HS-27A (cell line): ENCODE measurements at places on chromosomes 1 and 21.

- no peak for DNase-seq
Observed at GRCh38 chr1:85888921-85889320, 180.7 kb upstream of the ZNHIT6 start.

DNA sequence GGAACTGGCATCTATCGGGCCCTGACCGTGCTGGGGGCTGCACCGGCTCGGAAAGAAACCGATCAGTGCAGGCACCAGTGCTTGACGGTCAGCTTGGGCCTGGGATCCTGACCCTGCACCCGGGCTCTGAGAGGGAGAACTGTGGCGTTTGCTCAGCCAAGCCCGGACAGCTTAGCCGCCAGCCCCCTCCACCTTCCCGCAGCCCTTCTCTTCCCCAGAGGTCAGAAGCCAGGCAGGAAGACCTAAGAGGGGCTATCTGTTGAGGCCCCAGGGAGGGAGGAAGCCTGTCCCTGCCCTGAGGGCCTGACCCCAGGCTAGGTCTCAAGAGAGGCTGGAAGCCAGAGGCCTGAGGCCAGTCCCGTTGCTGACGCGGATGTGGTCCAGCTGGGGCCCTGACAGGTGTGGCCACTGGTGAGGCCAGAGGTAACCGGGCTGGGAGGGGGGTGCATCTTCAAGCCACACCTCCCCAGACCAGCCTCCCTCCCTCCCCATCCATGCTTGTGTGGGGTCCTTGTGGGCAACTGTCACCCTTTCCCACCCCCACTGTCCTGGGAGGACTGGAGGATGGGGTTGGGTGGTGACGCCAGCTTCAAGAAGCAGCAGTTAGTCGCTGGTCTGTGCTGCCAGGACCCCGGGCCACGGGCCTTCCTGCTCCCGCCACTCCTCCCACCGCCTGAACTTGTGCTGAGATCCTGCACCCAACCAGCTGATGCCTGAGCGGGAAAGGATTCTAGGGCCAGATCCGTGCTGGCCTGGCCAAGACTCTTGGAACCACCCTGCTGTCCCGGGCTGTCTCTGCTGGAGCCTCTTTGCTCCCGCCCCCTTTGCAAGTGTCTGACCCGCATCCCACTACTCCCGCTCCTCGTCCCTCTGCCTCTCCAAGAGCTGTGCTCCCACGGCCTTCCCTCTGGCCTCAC lies 2.6 kb upstream of the DVL1 start:
- no peak for DNase-seq

DNA sequence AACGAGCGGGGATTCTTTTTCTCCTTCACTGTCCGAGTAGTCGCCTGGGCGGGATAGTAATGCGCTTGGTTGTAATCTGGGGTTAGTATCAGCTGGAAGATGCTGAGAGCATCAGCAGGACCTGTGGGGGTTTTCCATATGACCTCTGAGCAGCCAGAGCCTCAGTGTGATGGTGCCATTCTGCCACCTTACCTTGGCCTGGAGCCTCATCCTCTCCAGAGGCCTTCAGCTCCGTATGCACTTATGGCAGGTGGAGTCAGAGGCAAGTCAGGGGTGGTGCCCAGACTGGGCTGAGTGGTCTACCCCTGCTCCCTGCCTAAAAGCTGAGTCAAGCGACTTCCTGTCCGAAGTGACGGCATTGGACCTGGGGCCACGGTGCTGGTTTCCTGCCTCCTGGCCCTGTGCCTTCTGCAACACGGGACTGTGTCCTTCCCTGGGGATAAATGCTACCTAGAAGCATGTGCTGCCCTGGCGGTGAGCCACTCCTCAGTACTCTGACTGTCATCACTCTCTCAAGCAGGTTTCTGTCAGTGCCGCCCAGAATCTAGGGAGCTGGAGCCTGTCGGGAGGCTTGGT lies 24.7 kb downstream of the TENT5C start:
- DNase-seq: no peak

DNA sequence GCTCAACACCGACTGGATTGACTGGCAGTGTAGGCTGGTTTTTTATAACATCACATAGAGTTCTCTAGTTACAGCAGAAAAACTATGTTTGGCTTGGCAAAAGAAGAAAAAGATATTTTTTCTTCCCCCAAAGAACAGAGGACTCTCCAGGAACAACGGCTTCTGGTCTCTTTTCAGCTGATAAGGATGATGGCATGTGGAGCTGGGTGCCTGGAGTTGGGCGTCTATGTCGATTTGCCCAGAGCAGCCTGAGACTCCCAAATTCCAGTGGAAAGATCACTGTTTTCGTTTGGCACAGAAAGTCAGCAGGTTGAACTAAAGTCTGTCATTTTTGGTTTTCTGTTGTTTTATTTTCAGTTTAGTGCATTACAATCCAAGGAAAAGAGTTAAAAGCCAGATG lies 91.1 kb downstream of the SMYD2 start:
- no peak for DNase-seq

GRCh38 chr1:167486090-167486824 lies 32.1 kb downstream of the CD247 start:
- DNase-seq: no peak

DNA sequence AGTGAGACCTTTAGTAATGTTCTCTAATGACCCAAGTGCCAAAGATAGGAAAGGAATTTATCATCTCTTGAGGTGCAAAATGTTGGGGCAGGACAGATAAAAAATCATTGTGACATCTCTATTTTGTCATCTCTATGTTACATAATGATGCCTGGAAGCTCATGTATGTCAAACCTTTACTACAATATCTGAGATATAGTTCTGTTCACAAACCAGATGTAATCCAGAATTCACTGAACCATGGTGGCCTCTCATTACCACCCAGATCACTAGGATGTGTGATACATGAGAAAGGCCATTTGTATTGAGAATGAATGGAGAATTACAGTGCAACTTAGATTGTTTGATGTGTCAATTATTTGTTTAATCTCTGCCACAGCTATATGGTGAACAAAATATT lies 22.0 kb upstream of the KCTD3 start:
- DNase-seq: no peak

DNA sequence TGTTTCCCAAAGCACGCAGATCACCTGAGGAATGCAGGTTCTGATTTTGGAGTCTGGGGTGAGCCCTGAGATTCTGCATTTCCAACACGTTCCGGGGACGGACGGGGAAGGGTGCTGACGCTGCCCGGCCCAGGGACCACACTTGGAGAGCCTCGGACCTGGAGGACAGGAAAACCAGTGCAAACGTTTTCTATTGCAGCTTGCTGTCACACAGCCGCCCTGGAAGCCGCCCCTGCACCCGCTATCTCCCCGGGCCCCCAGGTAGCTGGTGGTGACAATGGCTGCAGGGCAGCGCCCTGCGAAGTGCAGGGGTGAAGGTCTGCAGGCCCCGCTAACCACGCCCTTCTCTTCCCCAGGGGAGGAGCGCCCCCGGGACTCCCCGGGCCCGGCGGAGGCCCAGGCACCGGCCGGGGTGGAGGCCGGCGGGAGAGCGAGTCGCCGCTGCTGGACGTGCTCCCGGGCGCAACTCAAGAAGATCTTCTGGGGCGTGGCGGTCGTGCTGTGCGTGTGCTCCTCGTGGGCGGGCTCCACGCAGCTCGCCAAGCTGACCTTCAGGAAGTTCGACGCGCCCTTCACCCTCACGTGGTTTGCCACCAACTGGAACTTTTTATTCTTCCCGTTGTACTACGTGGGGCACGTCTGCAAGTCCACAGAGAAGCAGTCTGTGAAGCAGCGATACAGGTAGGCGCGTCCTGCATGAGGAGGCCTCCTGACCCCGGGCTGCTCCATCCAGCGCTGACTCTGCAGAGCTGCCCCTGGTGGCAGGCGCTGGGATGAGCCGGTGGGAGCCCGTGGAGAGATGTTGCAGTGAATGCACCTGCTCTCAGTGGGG lies 142.0 kb upstream of the COA6 start:
- DNase-seq: no peak

DNA sequence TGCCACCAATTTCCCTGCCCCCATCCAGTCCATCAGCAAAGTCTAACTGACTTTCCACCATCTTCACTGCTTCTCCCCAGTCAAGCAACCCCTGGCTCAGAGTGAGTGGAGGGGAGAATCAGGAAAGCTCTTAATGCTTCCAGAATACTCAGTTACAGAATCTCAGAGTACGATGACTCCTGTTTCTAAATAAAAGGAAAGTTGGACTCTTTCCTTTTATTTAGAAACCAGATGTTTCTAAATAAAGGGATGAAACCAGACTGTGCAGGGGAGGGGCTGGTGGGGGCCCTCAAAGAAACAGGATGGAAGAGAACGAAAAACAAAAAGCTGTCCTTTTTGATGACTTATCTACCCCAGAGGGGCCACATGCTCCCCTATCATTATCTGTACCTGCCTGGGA lies 85.2 kb upstream of the PPM1J start:
- DNase-seq: no peak
